Esophagus squamous epithelium (tissue), 5 donors: ENCODE measurements at places on chromosomes 3 and 15.
A peak's percentile ranks its signal among the peaks of the same experiment; 100 is the strongest.

GRCh38 chr3:45995236-45996192 lies at the start of gene FYCO1:
FYCO1 (minus strand) TSS chr3:45995824; CDS start chr3:45984910, 10,914 bp downstream.
- peak; percentile 59 for DNase-seq

DNA sequence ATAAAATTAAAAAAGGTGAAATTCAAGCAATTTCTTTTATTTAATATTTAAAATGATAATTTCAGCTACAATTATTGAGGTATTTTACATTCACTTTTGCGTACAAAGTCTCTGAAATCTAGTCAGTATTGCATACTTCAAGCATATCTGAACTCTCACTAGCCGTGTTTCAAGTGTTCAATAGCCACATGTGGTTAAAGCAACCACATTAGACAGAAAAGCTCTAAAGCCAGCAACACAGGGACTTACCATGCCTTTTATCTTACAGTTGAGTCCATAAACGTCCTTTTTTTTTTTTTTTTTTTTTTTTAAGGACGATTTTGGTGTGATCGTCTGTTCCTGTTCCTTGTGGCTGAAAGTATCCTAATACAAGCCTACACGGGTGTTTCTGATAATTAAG lies 257.0 kb upstream of the RGMA start:
- DNase-seq, result no peak

DNA sequence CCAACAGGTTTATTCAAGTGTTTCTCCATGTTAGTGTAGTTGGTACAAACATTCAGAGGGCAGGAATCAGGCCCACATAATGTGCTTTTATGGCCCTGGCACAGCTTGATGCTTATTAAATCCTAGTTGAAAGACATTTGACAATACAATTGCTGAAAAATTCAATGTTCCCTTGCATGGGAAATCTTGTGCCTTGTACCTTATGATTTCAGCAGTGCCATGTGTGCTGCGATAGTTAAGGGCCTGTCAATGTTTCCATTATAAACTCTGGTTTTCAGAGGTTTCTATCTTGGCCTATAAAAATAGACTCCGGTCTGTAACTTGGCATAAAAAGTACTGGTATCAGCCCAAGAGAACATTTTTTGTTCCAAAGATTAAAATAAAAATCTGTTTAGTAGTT lies 207.2 kb downstream of the TBC1D5 start:
- DNase-seq, result no peak

GRCh38 chr15:36005542-36005941 lies 459.6 kb upstream of the DPH6 start:
- DNase-seq, result no peak

DNA sequence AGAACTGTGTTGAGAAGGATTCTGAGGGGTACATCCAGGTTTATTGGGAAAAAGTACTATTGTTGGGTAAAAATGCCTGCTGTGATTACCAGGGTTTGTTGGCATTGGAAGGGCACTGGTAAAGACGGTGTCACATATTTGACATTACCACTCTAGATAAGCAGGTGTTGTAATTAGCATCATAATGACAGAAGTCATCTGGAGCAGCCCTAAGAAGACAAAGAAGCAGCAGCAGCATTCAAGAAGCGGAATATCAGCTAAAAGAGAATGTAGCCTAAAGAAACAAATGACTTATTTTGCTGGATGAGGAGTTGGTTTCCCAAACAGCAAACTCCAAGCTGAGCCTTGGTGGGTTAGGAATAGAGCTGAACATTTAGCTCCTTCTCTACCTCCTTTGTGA lies 30.5 kb upstream of the ZFAND6 start:
- no peak for DNase-seq
